ENCODE measurements at places on chromosomes 1 and 21.

DNA sequence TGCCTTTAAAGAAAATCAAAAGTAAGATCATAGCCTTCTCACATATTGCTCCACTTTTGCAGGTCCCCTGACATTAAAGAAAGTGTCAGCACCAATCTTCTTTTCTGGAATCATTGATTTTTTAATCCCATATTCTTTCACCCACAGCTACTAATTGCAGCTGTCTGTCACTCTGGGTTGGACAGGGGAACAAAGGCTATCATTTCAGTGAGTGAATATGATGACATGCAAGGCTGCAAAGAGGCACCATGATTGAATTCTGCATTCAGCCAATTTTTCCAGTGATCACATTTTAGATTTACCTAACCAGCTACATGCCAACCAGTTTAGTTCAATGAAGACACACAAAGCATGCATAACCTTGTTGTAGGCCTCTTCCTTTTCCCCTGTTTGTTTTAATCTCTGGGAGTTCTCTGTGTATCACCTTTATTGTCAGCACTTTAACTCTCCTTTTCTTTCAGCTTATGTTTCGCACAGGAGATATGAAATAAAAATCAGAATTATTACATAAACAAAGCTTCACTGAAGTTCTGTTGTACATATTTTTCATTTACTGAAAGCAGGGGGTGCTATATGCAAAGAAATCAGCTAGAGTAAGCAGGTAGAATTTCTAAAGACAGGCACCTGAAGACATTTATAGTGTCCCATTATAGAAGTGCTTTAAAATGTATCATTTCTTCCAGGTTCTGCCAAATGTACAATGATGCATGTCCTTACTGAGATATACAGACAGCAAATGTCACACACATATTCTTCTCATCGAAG lies 584.8 kb downstream of the PLA2G4A start:
- DNase-seq: peak; percentile 85

DNA sequence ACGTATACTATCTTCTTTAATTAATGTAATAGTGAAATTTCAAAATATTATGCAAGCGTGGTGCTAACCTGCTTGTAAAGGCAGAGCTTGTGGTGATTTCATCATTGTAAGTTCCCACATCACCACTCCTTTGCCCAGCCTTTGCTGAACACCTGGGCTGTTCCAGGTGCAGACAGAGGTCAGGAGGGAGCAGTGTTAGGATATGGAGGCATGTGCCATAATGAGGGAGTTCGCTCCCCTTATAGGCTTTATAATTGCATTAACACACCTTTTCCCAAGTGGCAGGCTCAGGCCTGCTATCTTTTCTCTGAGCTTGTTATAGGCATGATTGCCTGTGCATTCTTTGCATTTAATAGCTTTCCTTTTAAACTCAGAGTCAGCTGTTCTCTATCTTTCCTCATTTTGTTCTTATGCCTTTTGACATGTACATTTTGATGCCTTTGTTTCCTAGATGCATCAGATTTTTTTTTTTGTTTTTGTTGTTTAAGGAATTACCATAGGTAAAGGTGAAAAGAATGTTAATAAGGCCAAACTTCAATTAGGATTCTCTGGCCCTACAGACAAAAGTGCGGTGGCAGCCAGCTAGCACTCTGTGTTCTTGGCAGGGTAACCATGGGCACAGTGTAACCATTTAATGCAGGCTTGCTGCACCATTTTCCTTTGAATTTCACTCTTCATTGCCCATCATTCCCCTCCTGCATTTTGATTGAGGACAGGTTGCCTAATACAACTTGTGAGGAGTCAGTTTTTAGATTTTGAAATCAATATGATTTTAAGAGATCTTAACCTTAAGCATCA lies 12.6 kb downstream of the NPL start:
- DNase-seq: peak; percentile 72

DNA sequence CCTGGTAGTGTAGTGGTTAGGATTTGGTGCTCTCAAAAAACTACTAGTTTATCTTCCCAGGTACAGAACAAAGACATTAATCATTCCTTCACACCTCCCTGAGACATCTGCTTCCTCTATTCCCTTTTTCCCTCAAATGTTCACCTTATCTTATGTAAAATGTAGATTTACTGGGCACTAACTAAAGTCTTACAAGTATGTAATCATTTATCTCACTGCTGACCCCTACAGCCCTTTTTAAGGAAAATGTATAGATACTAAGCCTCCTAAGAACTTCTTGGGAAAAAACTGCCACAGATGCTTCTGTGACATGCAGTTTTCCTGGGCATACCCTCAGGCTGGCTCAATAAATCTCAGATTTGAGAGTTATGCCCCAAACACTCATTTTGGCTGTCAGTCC lies 50.8 kb upstream of the NEK7 start:
- no peak for DNase-seq

GRCh38 chr21:41507521-41508414 lies at the start of gene TMPRSS2:
Gene TMPRSS2 (minus strand): TSS chr21:41508158. CDS start chr21:41498133, 10,025 bp downstream.
- peak; percentile 10 for DNase-seq

Data from spinal cord (tissue), 10 donors.